ENCODE measurements at places on chromosomes 12 and 14. TPM values are rescaled to one million over a fixed set of nuclear protein-coding genes. Genes with fewer than 3 reads are reported as not detected.

The P2RX2 gene
- not detected for total RNA-seq

The HDAC7 gene
- 17.9 TPM for total RNA-seq

The VRTN gene
- 0.43 TPM for total RNA-seq

The CCDC60 gene
- total RNA-seq: 0.56 TPM

The NKX2-1 gene
- total RNA-seq: 0.13 TPM
